NCI-H2081 treated with DMSO at 0.1 percent for 48 hours (cell line): ENCODE measurements at places on chromosomes 12 and 14.

DNA sequence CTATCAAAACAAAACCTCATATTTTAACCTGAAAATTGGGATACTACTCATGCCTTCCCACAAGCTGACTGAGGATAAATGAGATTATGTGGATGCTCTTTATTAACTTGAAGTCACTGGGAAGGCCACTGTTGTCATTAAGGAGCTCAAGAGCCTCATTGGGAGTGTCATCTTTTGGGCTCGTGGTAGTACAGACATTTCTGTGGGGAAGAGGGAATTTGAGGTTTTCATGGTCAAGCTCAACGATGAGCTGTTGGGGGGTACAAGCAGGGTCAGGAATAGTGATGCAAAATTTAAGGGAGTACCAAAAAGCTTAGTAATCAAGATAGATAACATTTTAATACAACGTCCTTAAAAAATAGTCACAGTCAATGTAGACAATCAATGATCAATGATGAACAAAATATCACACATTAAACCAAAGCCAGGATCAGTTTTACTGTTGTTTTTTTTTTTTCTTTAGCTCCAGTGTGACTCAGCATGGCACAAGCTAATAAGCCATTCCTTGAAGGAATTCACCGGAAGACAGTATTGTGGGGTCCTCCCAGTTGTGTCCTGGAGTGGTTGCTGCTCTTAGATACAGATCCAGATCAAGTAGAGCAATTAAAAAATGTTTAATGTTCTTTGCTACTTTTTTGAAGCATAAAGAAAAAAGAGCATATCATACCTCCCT lies 130.9 kb downstream of the C12orf75 start:
- DNase-seq: no peak

- DNase-seq: no peak
Observed at GRCh38 chr14:20434701-20435581, 1.0 kb downstream of the KLHL33 start.

GRCh38 chr12:65567820-65568219 lies 256.5 kb upstream of the HMGA2 start:
- DNase-seq: no peak

DNA sequence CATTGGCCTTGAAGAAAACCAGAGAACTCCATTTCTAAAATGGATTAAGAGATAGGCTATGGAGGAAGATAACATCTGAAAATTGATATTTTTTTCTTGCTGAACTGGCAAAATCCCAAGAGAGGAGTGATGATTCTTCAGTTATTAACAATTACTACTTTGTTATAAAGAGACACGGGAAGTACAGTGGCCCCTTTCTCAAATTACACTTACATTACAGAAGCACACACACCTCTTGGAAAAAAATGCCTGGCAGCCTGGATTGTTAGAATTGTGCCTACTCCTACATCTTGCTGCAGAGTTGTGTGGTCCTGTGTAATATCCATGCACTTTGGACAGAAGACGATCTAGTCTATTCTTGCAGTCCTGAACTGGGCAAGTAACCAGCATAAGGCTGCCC lies 71.7 kb downstream of the TGFB3 start:
- DNase-seq: no peak

DNA sequence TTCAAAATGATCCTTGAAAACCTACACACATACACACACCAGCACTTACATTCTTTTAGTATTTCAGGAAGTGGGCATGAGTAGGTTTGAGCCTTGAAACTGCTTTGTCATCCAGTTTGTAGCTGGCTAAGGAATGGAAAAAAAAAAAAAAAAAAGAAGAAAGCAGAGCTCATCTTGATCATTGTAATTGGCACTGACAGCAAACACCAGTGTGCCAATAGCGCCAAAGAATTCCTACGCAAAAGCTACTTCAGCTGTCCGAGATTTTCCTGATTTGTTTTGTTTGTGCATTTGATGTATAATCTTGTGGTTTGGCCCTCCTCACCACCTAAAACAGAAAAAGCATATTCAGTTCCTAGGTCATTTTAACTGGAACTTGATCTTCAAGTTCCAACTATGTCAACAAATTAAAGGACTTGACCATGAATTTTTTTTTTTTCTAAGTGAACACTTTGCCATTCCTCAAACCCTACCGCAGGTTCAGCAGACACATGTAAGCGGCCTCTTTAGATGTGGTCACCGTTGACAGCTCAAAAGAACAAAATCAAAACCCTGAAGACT lies 57.3 kb downstream of the FLRT2 start:
- no peak for DNase-seq

DNA sequence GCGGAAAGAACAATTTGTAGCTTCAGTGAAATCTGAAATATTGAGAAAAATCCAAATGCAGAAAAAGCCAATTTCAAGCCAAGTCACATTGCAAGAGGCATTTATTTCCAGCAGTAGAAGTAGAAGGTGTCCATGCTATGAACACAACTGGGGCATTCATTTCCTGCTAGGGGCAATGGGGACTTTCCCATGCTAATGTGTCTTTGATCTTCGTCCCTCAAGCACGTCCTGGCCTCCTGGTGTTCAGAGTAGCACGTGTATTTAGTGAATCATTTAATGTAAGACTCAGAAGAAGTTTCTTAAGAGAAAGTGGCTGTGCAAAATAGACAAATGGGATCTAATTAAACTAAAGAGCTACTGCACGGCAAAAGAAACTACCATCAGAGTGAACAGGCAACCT lies 267.9 kb downstream of the TMEM132C start:
- DNase-seq: no peak

- no peak for DNase-seq
Observed at GRCh38 chr12:57110104-57111030, 795 bp downstream of the STAT6 start.

GRCh38 chr12:128381541-128381940 lies 114.6 kb downstream of the TMEM132C start:
- no peak for DNase-seq

GRCh38 chr12:116087962-116088361 lies 189.5 kb downstream of the MED13L start:
- DNase-seq: no peak

GRCh38 chr14:99831903-99832685 lies 38.9 kb downstream of the EML1 start:
- no peak for DNase-seq

DNA sequence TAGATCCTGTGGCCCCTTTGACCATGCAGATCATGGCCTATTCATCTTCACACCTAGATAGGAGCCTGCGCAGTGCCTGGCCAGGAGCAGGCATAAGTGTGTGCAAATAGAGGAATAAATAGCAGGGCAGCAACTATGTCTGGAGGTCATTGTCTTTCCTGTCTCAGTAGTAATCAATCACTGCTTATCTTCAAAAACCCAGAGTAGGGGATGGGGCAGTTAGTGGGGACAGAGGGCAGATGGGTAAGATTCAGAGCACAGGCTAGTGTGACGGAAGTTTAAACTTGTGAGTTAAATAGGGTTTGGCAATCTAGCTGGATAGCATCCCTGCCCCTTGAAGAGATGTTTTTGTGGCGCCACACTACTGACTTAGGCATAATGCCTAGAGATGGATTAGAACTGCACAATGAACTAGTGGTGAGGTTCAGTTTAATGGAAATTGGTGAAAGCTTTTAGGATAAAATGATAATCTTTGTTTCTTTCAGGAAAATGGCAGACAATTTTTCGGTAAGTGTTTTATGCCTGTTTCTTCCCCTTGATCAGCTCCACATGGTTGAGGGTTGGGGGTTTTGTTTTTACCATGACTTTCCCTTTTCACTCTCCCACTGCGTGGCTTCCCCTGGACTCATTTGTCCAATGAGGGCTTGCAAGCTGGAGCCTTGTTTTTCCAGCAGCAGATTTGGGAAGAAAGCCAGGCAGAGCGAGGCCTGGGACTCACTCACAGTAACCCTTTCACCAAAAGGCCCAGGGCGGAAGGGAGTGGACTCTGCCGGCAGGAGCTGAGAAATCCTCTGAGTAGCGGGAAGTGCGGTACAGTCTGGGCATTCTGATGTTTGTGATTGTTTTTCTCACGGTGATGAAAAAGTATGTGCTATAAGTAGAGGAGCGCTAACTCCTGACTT lies 8.1 kb downstream of the LGALS3 start:
- no peak for DNase-seq

DNA sequence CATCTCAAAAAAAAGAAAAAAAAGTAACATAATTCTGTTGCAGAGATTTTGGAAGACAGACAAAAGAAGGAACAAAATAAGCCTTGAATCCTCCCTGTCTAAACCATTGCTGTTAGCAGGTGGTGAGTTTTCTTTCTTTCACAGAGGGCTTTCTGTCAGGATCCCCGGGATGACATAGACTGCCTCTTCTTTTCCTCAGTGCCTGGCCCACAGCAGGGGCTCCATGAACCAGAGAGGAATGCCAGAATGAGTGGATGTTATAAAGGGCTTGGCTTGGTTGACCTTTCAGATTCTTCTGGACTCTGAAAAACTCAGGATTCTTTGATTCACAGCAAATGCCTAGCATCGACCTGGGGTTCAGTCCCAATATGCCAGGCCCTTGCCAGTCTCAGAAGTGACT lies 45.8 kb upstream of the CORO1C start:
- DNase-seq: no peak

- no peak for DNase-seq
Observed at GRCh38 chr12:89547101-89547500, 21.3 kb upstream of the POC1B start.

DNA sequence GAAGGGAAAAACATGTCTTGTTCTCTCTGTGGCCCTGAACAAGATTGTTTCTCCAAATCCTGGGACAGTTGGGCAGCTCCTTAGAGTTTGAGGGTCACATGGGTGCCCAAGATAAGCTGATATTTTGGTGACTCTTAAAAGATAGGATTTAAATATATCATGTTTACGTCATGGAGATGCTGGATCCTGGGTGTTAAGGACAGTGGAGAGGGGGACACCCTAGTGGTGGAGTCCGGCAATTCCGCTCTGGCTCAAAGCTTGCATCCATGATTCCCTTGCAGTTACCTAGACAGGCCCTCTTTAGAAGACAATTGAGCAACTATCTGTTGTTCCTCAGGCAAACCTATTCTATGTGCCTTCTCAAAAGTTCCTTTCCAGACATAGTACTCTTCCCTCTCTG lies 101.8 kb downstream of the CMKLR1 start:
- DNase-seq: no peak

- no peak for DNase-seq
Observed at GRCh38 chr12:117032593-117033381, 66.4 kb downstream of the TESC start.

DNA sequence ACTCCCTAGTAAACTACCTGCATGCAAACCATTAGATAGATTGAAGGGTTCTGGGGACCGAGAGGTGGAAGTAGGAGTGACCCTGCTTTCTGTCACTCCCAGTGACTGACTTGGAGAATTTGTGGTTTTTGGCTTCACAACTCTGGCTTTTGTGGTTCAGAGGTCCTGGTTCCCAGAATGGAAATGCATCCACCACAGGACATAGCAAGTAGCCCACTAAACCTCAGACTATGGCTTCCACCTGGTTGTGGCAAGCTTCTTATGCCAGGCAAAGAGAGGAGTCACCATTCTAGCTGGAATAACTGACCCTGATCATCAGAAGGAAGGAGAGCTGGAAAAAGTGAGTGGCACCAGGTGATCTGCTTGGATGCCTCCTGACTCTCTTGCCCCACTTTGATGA lies 162.4 kb upstream of the TMEM260 start:
- no peak for DNase-seq

DNA sequence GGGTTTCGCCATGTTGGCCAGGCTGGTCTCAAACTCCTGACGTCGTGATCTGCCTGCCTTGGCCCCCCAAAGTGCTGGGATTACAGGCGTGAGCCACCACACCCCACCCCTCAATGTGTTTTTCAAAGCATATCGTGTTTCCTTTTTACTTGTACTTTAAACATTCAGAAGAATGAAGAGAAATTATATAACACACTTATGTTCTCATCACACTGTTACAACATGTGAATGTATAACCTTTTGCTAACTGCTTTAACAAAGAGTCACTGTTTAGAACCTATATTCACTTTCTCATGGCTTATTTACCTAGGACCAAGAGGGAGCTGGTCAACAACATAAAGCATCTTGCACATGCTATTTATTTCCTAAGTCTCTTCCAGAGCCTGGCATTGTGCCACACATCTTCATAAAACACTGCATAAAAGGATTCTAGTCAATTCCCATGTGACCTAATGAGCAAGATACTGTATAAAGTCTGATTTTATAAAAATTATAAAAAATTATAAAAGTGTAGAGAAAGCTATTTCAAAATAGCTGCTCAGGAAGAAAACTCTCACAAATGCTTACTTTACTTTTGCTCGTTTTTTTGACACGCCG lies 16.0 kb upstream of the ACTR6 start:
- DNase-seq: no peak

- DNase-seq: no peak
Observed at GRCh38 chr12:123150744-123151456, at the start of gene PITPNM2. Gene PITPNM2 (minus strand): TSS chr12:123151090. CDS start chr12:123034590, 116,500 bp downstream.

DNA sequence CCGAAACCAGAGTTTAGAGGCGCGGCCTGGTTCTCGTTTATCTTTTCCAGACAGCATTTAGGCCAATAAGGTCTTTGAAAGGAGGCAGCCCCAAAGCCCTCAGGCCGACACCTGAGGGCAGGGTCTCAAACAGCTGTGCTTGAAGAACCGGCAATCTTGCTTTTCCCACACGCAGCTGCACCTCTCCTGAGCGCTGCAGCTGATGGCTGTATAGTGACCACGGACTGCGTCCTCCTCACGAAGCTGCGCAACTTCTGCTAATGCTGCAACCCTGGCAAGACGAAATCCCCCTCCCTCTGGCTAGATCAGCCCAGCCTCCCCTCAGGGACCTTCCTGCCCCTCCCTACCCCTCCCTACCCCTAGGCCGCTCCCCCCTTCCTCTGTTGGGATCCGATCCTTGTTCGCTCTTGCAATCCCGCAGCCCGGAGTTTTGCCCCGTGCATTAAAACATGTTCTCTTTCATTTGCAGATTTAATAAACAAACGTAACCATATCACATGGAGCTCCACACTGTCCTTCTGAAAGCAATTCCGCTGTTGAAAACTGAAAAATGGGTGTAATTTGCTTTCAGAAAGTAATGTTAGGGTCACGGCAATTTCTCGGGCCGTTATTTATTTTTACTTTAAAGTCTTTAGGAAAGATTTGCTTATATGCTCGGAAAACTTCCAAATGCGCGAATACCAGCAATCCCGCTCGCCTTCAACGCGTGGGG lies 4.8 kb upstream of the PAX9 start:
- DNase-seq: no peak

DNA sequence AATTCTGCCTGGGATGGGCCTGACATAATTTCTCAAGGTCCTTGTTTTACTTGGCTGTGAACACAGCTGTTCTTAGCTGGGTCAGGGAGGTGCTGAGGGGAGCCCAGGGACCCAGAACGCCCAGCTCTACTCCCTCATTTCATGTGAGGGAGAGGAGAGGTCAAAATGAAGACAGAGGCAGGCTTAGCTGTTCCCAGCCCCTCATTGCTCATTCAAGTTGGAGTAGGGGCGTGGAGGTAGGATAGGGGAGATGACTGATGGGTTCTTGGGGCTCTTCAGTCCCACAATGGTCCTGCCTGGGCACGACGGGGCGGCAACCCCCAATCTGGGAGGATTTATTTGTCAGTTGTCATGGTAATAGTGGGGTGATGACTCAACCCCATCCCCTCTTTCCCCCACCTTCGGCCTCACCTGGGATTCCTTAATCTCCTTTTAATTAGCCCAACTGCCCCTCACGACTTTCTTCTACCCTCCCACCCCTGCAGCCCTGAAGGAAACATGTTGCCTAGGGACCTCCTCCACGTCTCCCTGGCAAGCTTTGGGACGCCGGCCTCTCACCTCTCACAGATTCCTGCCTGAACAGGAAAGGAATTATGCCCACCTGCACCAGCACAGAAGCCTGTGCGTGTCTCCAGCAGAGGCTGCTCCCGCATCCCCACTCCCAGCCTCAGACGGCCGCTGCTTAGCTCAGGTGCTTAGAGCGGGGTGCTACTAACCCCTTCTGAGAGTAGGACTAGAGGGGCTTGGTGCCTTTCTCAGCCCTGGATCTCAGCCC lies 10.2 kb downstream of the SPRYD3 start:
- DNase-seq: no peak
